Activated gamma-delta T cell (primary cell): ENCODE measurements at places on chromosomes 1 and 21.

DNA sequence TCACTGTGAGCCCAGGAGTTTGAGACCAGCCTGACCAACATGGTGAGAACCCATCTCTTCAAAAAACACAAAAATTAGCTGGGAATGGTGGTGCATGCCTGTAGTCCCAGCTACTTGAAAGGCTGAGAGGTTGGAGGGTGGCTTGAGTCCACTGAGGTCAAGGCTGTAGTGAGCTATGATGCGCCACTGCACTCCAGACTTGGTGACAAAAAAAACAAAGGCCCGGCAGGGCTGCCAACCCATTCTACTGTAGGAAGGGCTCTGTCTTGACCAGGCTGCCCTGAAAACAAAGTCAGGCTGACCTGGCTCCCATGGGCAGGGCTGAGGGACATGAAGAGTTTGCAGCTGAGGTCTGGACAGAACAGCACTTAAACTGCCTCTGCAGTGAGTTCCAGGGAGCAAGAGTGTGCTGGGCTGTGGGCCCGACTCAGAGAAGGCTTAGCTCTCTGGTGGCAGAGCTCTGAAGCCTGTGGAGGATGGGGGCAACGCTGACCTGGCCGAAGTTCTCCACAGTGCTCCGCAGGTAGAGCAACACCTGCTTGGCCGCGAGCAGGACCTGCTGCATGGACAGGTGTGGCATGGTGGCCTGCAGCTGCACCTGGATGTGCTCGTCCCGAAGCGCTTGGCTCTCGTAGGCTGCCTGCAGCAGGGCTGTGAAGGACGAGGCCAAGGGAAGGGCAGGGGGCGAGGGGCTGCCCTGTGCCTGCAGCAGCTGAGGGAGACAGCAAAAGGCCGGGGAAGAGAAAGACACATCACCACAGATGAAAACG is 42.4 kb downstream of the URB1 start:
- no peak for DNase-seq

DNA sequence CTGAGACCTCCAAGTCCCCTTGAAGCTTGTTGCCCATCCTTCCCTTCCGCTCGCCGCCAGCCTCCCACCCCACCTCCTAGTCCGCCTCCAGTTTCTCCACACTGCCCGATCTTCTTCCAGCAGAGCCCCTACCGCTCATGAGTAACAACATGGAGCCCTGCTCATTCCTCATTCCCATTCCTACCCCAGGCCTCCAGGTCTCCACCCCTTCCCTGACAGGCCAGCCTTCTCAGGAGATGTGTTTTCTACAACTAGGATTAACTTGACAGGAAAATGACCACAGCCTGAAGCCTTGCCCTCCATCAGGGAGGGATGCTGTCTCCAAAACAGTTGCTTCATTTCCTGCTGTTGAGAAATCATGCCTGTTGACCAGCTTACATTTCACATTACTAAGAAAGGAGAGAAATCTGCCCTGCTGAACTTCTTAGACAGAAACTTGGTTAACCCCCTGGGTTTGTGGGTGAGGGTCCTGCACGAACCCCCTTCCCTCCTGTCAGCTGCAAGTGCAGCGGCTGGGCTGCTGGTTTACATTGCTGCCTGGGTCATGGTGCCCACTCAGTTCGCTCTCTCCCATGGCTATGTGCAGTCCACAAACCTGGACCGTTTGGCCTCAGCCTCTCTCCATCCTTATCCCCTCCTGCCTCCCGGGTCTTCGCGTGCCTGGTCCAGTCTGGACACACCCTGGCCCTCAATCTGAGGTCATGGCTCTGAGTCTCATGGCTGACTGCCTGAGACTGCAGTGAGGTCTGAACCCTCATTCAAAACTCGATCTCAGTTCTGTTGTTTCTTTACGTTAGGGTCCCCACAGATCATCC is 16.1 kb upstream of the CHI3L1 start:
- no peak for DNase-seq

DNA sequence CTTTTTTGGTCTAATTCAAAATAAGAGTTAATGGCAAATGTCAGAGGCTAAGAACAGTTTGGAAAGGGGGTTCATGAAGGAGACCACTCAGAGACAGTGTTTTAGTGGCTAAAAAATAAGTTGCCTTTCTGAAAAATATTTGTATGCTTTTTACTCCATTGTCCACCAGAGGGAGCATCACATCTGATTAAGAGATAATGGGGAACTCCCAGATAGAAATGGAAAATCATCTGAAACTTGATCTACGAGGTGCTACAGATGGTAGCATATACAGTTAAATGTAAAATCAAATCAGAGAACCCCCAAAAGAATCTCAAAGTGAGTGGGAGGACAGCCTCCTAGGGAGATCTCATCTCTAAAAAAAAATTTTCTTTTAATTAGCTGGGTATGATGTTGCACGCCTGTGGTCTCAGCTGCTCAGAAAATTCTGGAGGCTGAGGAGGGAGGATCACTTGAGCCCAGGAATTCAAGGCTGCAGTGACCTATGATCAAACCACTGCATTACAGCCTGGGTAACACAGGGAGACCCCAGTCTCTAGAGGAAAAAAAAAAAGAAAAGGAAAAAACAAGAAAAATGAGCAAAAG is 9.7 kb downstream of the SMYD3 start:
- DNase-seq = no peak

DNA sequence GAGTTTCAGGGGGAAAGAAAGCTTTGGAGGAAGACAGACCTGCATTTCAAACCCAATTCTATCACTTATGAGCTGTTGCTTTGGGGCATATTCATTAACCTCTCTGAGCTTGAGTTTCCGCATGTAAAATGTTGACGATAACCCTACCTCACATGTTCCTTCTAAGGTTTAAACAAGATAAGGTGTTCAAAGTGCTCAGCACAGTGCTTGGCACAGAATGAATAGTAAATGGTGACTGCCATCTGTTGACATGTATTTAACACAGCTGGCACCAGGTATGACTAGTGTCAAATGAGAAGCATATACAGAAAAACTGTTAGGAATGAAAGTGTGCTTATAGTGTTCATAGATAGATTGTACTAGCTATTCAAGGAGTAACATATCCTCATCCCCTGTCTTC is 155.5 kb downstream of the PTGER3 start:
- no peak for DNase-seq

GRCh38 chr1:45458894-45459293 is 32.1 kb downstream of the TESK2 start:
- no peak for DNase-seq

DNA sequence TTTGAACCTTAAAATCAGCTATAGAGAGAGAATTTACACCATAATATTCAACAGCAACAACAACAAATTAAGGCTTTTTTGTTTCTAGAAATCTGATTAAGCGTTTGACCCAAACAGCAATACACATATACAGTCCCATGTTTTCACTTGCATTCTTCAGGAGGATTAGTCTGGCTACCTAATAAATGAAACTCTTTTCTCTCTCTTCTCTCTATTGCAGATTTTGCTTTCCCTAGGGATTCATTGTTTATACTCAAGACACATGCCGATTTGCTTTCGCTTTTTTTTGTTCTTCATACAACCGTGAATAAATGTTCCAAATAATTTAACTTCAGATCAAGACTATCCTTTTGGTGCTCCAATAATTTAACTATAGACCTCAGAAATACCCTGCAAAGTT is 162.4 kb upstream of the PTBP2 start:
- no peak for DNase-seq

- DNase-seq = no peak
Measured at GRCh38 chr21:41571938-41572510, 64.1 kb upstream of the TMPRSS2 start.

GRCh38 chr1:164589408-164589807 is 30.4 kb downstream of the PBX1 start:
- no peak for DNase-seq

- DNase-seq = peak; percentile 54
Measured at GRCh38 chr21:25561668-25562641, 45.3 kb downstream of the MRPL39 start.

DNA sequence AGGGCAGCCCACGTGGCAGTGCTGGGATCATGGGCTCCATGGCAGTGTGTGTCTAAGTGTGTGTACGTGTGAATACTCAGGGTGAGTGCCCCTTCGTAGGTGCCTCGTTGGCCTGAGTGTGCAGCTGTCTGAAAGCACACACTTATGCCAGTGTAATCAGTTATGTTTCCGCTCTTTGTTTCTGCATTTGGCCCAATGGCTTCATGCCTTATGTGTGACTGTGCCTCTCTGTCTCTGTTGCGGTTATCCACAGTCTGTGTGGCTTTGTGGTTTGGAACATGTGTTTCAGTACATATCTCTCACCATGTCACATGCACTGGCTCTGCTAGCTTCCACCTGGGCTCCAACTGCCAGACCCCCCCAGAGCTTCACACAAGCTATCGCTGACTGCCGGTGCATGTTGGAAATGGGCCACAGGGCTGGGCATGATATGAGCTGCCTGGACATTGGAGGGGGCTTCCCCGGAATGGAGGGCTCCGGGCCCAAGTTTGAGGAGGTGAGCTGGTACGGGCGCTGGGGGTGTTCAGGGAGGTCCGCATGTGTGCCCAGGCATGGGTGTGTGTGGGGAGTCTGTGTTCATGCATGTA is 70.3 kb upstream of the TINAGL1 start:
- no peak for DNase-seq

- no peak for DNase-seq
Measured at GRCh38 chr1:37647281-37647680, 12.6 kb upstream of the RSPO1 start.
